ENCODE measurements at places on chromosomes 5 and 9.

DNA sequence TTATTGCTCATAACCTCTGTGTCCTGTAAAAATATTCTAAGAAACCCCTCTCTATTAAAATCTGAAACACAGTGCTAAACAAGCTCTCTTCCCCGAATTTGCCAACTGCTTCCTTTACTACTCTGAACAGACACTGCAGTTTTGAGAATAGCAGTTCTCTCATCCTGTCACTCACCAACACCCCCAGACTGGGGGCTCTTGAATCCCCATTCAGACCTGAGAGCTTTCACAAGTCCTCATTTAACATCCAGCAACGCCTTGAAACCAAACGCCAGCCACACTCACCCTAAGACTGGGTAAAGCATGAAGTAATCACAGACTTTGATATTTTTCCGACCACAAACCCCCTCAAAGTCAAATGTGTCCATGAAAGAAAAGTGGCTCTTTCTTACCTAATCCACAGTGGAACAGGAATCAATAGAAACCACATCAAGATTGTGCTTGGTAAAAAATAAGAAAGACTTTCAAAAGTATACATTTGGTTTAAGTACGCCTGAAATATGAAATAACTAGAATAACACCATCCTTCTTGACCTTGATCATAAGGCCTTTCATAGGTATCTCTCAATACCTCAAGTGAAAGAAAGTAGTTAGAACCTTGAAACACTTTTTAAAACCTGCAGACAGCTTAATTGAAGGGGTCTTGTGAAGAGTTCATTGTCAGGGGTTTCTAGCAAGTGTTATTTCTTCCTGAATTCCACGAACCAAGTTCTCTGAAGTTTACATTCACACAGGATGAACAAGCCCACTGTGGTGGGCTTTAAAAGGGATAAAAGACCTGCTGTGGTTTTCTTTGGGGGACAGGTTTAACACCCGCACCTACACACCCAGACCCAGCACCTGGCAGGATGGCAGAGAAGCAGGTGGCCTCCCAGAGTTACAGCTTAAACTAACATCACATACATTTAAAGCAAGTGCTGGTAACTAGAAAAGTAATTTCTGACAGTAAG lies 412.6 kb downstream of the MLLT3 start:
- DNase-seq = no peak

- DNase-seq = no peak
These were observed 77.4 kb upstream of the ALDH1B1 start for GRCh38 chr9:38315085-38315595.

DNA sequence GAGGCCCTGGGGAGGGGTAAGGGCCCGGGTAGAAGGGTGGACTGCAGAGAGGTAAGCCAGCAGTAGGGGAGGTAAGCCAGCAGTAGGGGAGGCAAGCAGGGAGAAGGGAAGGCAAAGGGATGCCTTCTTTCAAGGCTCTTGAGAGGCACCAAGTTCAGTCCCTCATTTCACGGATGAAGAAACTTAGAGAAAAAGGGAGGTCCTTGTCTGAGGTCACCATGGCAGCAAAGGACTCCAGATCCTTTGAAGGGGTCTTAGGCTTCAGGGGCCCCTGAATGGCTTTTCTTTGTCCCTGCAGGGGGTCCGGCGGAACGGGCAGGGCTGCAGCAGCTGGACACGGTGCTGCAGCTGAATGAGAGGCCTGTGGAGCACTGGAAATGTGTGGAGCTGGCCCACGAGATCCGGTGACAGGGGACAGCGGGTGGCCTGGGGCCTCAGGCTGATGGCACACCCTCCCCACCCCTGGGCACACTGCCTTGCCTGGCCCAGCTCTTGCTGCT lies 42.6 kb downstream of the RGS3 start:
- DNase-seq = no peak

DNA sequence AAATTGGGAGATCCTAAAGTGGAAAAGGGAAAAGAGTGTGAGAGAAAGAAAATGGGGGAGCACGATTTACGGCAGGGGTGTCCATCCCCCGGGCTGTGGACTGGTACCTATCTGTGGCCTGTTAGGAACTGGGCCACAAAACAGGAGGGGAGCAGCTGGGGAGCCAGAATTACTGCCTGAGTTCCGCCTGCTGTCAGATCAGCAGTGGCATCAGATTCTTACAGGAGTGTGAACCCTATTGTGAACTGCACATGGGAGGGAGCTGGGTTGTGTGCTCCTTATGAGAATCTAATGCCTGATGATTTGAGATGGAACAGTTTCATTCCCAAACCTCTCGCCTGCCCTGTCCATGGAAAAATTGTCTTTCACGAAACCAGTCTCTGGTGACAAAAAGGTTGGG lies 108.3 kb upstream of the ADAMTSL1 start:
- no peak for DNase-seq

DNA sequence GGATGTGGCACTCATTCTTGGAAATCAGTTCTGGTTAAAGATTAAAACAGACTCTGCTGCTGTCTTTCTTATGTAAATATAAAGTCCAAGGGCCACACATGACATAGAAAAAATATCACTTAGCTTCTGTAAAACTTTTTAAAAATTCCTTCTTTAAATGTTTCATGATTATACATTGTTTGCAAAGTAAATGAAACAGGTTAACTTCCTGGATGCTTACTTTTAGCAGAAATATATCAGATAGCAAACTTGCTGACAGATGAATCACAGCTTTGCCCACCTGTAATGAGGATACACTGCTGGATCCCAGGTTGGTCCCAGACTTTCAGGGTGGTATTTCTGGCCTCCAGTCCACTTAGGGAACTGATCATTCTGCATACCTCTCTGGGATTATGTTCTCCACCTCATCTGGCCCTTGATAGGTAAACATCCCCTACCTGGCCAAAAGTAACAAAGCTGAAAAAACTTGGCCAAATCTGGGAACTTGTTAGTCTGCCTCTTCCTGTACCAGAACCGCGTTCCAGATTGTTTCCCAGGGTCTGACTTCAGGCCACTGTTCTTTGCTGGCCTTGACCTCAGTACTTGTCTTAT lies 340.5 kb downstream of the ADGRV1 start:
- no peak for DNase-seq

DNA sequence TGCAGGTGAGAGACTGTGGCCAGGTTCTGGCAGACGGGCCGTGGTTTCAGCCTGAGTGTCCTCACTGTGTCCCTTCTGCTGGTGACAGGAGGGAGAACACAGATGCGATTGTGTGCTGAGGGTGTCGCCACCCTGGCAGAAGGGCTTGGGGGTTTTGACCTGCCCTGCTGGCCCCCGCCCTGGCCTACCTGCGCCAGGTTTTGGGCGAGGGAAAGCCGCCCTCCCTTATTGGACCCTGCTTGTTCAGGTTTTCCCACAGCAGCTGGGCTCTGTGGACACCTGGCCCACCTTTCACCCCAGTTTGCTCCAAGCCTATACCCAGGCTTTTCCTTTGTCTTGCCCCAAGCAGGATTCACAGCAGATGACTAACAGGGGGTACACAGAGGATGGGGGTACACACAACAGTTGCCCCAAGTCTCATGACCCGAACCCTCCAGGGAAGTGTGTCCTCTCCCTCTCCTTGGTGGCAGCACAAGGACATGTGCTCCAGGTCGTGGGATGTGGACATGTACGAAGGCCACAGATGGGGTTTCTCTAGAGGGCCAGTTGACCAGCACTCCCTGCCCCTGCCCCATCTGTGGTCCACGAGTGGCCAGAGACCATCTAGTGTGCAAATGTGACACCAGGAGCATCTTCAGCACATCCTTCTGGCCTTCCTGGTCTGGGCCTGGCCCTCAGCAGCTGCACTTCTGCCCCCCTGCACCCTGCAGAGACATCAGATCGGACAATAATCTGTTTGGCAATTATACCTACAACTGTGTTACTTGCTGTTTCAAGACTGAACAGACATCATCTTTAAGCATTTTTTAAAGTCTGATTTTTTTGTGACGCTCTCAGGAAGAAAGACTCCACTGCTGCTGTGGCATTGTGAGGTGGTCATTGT lies 265.8 kb upstream of the IRX4 start:
- DNase-seq = no peak

DNA sequence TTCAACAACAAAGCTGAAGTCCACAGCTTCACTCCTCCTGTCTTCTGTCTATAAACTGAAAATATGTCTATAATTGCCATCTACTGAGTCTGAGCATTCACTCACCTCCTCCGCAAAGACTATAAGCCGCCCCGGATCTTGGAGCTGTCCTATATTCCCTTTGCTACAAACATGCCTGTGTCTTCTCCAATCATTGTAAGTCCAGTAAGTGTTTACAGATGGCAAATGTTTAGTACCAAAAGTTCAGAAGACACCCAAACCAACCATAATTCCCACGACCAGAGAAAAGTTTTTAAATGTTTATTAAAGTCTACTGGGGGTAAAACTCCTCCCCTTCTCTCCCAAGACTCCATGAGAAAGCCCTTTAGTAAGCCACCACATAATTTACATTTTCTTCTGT lies 80.9 kb downstream of the EBF1 start:
- DNase-seq = no peak

GRCh38 chr9:136225366-136225747 lies 20.3 kb downstream of the QSOX2 start:
- DNase-seq = no peak

GRCh38 chr5:116572350-116573278 lies 2.0 kb downstream of the SEMA6A start:
- peak; percentile 32 for DNase-seq

DNA sequence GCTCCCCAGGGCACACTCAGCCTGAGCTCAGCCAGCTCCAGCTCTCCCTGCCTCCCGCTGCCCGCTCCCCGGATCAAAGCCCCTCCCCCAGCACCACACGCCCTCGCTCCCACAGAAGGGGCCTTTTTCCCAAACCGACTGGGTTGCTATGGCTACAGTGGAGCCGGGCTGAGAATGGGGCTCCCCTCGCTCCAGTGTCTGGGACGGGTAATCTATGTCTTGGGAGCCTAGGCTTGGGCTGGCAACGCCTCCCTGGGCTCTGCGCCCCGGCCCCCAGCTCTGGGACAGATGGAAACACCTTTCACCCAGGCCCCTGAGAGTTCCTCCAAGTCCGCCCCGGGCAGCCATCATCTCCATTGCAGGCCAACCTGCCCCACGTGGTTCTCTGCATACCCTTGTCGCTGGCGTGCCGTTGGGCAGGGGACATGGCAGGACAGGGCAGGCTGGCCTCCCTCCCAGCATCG lies 29.6 kb downstream of the NOTCH1 start:
- DNase-seq = no peak

DNA sequence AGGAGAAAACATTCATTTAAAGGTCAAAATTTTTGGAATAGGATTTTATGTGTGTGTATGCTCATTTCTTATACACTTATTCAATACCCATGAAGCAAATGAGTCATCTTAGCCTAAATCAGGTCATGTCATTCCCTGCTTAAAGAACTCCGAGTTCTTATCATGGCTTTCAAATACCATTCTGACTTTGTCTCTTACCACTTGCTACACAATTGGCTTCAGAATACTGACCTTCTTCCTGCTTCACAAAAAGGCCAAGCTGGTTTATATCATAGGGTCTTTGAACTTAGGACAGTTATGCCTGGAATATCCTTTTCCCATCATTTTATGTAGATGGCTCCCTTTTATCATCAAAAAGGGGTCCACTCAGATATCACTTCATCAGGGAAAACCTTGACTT lies 652.2 kb upstream of the WWC1 start:
- DNase-seq = no peak

GRCh38 chr5:61460471-61460870 lies 128.4 kb downstream of the ZSWIM6 start:
- DNase-seq = no peak

DNA sequence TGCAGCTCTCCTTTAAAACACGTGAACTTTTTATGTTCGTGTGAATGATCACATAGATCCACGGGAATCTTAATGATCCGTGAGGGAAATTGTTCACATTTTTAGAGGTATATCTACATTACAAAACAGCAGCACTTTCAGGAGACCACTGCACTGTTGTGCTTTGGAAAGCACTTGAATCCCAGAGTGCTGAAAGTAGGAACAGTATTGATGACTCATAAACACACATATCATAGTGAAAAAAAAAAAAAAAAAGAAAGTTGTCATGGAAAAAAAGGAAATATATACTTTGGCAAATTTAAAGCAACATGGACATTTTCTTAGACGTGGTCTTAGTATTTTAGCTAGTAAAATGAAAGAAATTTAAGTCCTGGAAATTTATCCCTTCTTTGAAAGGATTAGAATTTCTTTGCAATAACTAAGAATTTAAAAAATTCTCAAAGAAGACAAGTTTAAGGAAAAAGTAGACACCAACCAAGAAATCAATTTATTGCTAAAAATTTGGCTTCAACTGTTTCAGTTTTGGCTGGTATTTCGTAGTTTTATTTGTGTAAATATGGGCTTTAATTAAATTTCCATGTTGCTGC lies 55.4 kb downstream of the ADGRV1 start:
- DNase-seq = no peak

GRCh38 chr9:124390794-124391658 lies 24.2 kb downstream of the PSMB7 start:
- no peak for DNase-seq

GRCh38 chr9:125536167-125536772 lies 170.7 kb downstream of the MAPKAP1 start:
- no peak for DNase-seq

DNA sequence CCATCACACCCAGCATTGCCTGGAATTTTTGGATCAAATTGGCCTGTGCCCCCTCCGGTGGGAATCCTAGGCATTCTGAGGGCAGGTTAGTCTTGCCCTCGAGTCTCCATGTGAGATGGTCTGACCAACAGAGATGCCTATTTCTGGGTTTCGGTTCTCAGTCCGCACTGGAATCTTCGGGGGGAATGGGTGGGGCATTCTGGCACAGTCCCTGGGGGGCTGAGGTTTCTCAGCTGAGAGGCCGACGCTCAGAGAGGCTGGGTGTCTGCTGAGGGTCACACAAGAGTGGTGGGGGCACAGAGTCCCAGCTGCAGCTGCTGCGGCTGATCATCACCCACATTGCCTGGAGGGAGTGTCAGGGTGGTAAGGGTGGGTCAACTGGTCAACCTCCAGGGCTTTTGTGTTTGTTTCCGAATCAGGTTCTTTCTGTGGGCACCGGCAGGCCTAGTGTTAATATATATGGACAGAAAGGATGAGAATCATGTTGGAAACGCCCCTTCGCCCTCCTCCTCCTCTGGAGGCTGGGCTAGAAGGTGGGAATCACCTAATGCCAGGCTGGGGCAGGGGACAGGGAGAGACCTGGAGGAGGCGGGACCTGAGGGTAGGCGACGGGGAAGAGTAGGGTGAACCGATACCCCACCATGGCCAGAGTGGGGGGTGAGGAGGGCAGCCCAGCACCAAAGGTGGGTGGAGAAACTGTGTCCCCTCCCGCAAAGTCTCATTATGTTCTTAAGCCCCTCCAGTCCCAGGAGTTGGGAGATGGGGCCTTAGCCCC lies 149.5 kb upstream of the PHYKPL start:
- no peak for DNase-seq

All from HuH-7 (cell line).